Kasumi-1 (cell line): ENCODE measurements at places on chromosomes 13 and 19.
A peak's percentile ranks its signal among the peaks of the same experiment; 100 is the strongest.

- no peak for DNase-seq
Observed at GRCh38 chr19:46407856-46408663, 5.3 kb downstream of the CCDC8 start.

- DNase-seq = no peak
Observed at GRCh38 chr19:57708641-57709361, at the start of gene ZNF154. Gene ZNF154, minus strand, starts transcription at chr19:57709204. Its CDS starts 233 bp downstream, at chr19:57708971.

DNA sequence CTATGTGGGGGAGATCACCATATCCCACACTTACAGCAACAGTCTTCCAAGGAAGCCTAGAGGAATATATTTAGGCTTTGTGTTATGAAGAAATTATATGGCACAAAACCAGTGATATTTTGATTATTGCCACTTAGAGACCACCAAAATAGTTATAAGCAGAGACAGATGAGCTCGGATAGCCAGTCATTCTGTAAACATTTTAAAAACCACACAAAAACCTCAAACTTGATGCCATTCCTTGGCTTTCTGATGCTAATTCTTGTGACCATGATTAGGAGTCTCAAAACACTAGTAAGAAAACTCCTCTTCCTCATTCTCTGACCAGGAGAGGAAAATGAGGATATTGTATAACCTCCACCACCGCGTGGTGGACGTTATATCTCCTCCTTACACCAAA, 496.4 kb downstream of the FOXO1 start:
- no peak for DNase-seq

- no peak for DNase-seq
Observed at GRCh38 chr19:46442808-46443450, 14.2 kb upstream of the PNMA8C start.

- DNase-seq = no peak
Observed at GRCh38 chr19:17123041-17123440, 47.5 kb downstream of the MYO9B start.

DNA sequence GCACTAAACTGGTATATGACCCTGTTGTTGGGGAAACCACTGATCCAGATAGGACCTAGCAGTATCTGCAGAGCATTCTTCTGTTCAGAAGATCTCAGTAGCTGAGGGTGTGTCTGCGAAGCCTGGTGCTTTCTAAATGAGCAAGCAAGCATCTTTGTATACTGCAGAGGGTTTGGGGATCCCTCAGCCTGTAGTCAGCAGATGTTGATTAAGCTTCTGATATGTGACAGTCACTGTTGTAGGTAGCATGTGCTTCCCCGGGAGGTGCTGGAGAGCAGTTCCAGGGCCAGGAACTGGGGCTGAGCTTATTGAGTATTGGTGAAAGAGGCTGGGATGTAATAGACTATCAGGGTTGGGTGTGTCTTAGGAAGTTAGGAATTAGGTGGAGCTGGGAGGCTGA, 1.5 kb downstream of the SCAF1 start:
- DNase-seq = no peak

GRCh38 chr19:17488593-17489391, 18.5 kb downstream of the SLC27A1 start:
- peak; percentile 15 for DNase-seq

GRCh38 chr13:99087954-99088491, 110.2 kb upstream of the DOCK9 start:
- no peak for DNase-seq
